ENCODE measurements at places on chromosomes 11 and 22.
A peak's percentile ranks its signal among the peaks of the same experiment; 100 is the strongest.

GRCh38 chr11:134531327-134532130, 119.5 kb upstream of the B3GAT1 start:
- DNase-seq, result peak; percentile 9

DNA sequence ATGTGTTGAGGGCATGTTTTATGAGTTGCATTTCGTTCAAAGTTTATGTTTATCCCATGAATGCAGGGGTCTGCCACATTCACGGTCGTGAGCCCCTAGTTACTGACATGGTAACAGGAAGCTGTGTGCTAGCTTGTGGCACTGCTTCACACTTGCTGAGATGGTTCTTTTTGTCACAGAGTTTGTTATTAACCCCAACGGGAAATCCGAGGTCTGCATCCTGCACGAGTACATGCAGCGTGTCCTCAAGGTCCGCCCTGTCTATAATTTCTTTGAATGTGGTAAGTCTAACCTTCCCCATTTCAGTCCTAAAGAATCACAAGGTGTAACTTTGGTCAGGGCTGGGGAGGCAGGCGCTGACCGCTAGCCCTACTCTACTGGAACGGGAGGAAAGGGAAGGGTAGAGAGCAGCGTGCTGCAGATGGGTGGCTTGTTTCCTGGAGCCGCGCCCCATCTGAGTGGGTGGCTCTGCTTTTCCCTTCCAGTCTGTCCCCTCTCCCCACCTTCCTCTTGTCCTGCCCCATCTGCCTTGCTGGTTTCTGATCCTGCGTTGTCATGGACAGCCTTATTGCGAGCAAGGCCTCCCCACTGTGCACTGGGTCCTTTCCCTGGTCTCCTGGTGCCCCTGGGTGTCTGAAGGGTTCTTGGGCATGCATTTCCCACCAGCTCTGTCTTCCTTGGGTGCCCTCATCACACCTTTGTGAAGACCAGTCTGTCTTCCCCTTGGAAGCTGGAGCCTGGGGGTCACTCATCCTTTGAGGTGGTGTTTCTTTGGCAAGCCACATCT, 11.8 kb downstream of the DGCR8 start:
- DNase-seq, result peak; percentile 40

GRCh38 chr22:49090061-49090852, 737.4 kb downstream of the BRD1 start:
- DNase-seq, result no peak

DNA sequence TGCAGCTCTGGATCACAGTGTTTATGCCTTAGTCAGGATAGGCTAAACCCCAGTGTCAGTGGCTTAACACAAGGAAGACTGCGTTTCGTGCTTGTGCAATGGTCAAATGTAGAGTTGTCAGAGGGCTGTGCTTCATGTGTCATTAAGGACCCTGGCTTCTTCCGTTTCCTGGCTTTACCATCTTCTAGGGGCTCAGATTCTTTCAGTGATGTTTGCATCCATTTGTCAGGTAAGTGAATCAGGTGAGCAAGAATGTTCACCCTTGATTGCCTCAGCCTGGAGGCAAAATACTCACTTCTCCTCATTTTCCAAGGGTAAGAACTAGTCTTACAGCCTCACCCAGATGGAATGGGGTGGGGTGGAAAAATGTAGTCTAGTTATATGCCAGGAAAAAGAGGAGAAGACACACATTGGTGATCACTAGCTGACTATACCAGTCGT, 20.5 kb upstream of the AMOTL1 start:
- no peak for DNase-seq

DNA sequence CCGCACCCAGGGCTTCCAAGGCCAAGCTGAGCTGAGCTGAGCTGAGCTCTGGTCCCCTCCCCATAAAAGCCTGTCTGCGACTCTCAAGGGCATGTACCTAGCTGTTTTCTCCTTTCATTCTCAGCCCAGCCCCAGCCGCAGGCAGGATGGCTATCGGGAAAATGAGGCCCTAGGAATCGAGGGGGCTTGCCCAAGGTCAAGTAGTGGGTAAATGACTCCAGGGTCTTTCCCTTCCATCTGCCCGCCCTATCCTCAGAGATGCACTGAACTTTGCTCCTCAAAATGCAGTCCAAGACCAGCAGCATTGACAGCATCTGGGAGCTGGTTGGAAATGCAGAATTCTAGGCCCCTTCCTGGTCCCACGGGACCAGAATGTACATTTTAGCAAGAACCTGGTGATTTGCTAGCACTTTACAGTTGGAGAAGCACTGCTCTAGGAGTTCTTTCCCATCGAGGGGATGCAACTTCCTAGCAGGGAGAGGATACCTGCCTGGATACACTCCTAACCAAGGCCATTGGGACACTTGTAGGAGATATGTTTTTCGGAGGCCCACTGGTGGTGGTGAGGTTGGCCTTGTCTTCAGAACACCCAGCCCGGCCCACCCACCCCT, 43.2 kb upstream of the ACCSL start:
- no peak for DNase-seq

DNA sequence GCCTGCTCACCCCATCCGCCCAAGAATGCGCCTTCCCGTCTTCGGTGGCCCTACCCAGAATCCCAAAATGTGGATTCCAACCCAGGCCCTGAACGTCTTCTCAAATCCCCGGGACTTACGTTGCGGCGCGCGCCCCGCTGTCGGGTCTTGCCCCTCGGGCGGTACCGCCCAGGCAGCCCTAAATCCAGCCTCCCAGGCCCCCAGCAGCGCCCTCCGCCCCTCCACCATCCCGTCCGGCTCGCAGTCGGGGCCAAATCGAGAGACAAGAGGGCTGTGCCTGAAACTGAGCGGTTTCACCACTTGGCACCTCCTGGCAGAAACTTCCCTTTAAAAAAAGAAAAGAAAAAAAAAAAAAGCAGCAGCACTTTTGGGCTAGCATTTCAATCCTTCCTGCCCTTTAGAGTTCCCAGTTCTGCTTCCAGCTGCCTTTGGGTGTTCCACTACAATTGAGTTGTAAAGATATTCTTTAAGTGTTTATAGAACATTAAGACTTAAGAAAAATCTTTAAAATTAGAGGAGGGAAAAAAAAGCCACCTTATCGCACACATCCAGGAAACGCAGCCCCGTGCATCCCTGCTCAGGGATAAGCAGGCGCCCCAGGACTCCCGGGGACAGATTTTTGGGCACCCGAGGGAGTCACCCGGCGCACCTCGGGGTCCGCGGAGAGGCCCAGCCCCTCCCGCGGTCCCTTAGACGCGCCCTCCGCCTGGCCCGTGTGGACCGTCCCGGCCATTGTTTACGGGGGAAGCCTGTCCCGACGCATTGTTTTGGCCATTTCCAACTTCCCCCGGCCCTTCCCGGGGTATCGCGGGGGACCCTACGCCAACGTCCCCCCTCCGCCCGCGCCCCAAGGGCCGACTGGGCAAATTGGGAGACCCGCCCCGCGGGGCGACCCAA, 57.6 kb downstream of the KCNJ4 start:
- DNase-seq, result no peak

DNA sequence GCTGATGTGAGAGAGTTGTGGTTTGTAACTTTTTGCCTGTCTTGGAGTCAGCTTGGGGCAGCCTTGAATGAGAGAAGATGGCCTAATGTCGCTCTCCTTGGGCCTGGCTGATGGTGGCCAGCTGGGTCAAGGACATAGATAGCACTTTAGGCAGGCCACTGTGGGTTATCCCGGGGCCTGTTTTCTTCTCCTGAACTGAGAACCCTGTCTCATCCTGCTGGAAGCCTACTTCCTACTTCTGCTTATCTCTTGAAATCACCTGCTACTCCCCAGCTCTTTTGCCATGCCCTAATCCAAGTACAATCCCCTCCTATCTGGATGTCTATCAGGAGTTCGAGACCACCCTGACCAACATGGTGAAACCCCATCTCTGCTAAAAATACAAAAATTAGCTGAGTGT, 49.5 kb downstream of the OSBP2 start:
- no peak for DNase-seq

DNA sequence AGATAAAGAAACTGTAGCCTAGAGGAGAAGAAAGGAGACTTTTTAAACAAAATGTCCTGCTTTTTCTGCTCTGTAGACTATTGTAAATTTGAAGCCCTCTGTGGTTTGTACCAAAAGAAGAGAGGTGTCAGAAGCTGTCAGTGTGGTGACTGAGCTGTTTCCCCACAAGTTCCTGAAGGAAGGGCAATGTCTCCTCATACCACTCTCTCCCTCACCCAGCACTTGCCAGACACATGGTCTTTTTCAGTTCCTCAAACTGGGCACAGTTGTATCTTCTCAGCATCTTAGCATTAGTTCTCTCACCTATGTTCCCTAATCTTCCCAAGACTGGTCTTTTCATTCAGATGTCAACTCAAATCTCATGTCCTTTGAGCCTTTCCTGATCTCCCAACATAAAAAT, 4.3 kb downstream of the BCO2 start:
- no peak for DNase-seq

DNA sequence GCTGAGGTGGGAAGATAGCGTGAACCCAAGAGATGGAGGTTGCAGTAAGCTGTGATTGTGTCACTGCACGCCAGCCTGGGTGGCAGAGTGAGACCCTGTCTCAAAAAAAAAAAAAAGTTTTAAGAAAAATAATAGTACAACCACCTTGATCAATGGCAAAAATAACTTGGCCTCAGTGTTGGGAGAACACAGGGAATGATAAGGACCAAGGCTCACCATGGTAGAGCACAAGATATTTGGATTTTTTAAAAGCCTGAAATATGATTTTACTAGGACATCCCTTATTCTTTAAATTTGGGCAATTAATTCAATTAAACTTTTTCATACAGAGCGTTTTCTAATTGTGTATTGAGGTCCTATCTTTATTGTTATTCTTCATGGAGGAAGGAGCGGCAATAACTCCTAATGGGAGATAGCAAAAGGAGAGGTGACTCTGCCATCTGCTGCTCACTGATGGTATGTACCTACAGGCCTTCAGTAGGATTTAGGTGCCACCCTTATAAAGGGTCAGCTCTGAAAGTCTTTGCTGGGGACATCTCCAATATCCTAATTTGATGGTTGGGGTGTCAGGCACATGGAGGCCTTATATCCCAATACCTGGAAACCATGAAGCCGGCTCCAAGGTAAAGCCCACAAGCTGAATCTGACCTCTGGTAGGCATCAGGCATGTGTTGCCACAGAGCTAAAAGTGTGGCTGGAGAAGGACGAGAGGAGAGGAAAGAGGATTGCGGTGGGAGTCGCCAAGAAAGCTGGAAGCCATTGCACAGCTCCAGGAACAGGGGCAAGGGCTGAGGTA, 21.9 kb upstream of the POLD3 start:
- DNase-seq, result no peak

- DNase-seq, result no peak
Measured at GRCh38 chr11:103659206-103659618, 377.2 kb upstream of the DDI1 start.

DNA sequence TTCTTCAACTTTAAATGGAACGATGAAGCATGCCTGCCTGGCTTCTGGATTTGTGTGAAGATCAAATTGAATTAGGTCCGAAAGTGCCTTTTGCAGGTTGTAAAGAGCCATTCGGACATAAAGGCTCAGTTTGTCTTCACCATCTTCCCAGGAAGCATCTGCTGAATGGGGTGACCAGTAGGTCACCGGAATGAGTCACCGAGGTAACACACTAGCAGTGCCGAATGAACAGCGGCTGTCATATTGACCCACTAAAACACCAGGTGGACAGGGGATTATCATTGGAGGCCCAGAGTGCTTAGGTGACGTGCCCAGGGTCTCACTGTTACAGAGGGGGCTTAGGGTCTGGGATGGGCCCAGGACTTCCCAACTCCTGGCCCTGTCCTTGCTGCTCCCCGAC, 43.1 kb upstream of the MYH9 start:
- no peak for DNase-seq

DNA sequence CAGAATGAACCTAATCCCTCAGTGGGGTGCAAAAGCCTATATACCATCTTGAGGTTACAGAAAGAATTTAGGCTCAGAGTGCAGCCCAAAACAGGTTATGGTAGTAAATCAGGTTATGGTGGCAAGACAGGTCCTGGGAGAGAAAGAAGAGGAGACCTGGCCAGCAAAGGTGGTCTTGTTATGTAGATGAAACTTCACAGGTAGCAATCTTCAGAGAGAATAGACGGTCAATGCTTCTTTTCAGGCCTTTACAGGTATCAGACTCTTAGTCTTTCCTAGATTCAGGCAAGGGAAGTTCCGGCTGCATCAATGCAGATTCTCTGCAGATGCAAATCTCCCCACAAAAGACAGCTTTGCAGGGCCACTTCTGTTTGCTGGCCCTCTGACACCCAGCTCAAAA, 45.8 kb upstream of the SORL1 start:
- no peak for DNase-seq

DNA sequence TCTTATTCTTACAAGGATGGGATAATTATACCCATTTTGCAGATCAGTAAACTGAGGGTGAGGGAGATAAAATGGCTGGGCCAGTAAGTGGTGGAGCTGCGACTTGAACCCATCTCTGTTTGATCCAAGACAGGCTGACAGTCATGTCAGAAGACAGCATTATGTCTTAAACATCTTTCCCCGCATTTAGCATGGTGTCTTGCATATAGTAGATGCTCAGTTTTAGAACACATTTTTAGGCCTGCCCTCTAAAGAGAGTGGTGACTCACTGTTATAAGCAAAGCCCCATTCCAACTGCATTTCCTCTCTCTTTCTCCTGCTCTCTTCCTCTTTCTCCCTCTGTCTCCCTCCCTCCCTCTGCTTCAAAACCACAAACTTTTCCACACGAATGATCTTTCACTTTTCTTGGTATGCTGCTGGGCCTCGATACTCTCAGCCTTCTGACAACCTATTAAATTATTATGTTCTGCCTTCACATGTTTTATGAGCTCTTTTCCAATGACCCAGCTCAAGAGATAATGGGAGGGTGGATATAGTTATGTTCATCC, 25.2 kb downstream of the CWC15 start:
- DNase-seq, result no peak

GRCh38 chr11:27553186-27553585, 46.6 kb upstream of the LIN7C start:
- DNase-seq, result no peak

DNA sequence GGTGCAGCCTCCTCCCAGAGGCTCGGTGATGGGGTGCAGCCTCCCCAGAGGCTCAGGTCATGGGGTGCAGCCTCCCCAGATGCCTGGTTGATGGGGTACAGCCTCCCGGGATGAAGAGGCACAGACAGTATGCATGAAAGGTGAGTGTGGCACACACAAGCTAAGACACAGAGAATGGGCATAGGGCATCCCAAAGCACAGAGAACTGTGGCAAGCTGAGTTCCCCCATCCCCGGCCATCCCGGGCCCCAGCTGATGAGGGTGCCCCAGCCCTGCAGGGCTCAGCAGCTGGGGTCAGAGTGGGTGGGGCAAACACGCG, 4.8 kb upstream of the SYT8 start:
- DNase-seq, result no peak

DNA sequence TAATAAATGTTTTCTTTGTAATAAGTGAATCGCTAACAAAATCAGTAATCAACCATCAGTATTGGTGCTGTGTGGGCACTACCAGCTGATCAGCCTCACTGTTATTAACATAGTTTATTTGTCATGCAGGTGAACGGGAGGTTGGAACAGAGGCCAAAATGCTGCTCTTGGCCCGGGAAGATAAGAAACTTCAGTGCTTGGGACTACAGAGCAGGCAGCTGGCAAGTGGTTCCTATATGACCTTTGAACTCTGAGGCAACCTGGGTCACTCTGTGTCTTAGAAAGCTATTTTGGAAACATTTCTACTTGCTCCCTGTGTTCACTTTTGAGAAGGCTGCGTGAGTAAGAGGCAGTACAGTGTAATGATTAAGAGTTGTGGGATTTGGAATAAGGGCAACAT, 36.5 kb upstream of the DNAJB13 start:
- no peak for DNase-seq
